ENCODE measurements at places on chromosomes 7 and 10.

DNA sequence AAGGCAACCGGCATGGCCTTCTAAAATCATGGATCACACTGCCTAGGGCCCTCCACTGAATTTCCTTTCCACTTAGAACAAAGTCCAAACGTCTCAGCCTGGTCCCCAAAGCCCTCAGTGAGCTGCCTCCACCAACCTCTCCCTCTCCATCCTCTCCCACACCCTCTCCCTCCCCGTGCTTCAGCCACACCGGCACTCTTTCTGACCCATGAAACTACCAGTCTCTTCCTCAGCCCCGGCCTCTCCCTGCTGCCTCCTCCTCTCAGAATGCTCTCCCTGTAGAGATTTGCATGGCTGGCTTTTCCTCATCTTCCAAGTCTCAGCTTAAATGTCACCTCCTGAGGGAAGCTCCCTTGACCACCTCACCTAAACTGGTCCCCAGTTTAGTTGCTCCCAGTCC, 219.0 kb upstream of the ZMIZ1 start:
- no peak for DNase-seq

DNA sequence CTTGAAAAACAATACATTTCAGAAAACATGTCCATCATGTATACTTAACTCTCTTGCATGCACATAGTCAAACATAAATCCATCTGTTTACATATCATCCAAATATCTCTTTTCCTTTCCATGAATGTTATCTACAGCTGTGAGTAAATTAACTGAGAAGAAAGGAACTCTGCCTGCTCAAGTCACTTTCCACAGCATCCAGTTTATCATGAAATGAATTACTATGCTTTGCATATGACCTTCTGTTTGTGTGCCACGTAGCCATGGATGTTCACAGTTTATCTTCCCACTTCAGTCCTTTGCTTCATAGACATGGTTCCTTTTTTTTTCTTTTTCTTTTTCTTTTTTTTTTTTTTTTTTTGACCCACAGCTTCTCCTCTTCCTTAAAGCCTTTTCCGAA, 39.6 kb downstream of the BZW2 start:
- DNase-seq: no peak

GRCh38 chr7:29146888-29147609, 712 bp upstream of the CPVL start:
- DNase-seq: no peak

DNA sequence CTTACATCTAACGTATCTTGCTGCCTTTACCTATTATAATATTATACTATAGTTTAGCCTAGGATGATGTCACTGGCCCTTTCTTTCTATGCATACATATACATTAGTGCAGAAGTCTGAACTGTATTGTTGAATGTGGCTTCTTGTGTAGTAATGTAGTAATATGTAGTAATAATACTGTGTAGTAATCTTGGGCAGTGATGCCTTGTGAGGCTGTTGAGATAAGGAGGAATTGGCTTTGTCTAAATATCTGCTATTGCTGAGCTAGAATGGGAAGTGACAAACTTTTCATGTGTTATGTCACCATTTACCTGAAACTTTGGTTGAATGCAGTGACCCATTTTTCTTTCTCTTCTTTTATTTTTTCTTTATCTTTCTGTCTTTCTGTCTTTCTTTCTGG, 11.0 kb downstream of the GLCCI1 start:
- no peak for DNase-seq

- DNase-seq: no peak
These were observed 46.0 kb downstream of the CDC123 start for GRCh38 chr10:12241810-12242529.

GRCh38 chr10:118978316-118978997, 51.1 kb upstream of the NANOS1 start:
- DNase-seq: no peak

DNA sequence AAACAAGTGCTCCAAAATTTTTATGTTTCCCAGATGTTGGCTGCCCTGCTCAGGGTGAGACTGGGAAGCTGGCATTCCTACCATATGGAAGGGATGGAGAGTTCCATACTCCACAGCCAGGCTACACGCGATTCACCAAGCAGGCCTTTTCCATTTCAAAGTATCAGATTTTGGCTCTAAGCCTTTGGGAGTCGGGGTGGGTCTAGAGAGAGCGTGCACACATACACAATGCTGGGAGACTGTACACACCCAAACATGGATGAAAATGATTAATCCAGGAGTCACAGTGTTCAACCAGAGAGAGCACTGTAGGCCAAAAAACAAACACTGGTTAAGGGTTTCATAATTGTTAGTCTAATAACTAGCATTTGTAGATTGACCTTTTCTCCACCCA, 295.0 kb downstream of the BICC1 start:
- DNase-seq: no peak

DNA sequence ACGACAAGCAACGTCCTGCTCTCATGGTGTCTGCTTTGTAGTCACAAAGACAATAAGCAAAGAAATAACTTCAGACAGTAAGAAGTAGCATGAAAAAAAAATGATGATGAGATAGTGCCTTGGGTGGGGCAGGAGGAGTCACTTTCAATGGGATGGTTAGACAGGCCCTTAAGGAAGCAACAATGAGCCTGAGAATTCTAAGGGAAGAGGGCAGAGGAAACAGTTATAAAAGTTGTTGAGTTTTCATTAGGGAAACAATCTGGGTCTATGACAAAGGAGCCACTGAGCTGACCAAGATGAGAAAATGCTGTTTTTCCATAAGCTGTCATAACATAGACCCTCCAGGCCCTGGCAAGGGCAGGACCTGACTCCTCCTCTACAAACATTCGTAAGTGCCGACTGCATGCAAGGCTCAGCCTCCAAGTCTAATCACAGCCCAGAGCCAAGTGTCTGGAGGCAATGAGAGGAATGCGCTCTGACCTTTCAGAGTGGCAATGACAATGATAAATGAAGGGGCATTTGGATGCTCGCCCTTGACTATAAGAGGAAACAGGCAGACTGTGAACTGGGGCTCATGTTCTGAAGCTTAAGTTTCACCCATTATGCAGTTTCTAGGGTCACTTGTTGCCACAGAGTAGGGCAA, 43.7 kb downstream of the PPP1R3C start:
- no peak for DNase-seq

- DNase-seq: no peak
These were observed 617.1 kb downstream of the SORCS3 start for GRCh38 chr10:105258036-105258673.

- no peak for DNase-seq
These were observed 343.9 kb downstream of the BMPER start for GRCh38 chr7:34249192-34249591.

- DNase-seq: no peak
These were observed 125.1 kb downstream of the CDK14 start for GRCh38 chr7:90720984-90721760.

GRCh38 chr7:137717045-137717444, 129.7 kb downstream of the DGKI start:
- no peak for DNase-seq

- no peak for DNase-seq
These were observed 98.3 kb upstream of the ARHGAP21 start for GRCh38 chr10:24821986-24822385.

DNA sequence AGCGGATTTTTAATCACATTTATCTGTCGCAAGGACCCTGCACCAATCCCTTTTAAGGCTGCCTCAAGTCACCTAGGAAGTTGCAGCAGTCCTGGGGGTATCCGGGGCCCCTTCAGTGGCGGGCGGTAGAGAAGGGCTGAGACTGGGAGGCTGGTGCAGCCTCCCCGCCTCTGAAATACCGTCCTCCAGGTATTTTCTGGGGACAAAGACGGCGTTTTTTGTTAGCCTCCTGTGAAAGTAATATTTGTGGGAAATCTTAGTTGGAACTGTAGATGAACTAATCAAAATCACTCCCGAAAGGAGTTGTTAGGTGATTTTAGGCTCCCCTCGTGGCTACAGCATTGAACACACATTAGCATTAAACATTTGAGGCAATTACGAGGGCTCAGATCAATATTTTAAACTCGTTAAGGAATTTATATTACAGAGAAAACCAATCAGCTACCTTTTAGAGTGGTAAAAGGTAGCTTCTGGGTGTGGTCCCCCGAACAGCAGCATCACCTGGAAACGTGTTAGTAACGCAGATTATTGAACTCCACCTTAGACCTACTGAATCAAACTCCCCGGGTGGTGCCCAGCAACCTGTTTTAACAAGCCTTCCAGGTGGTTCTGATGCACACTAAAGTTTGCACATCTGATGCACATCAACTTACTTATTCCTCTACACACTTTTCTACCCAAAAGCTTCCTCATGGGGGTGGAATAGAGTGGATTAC, 530 bp upstream of the ANXA7 start:
- no peak for DNase-seq

DNA sequence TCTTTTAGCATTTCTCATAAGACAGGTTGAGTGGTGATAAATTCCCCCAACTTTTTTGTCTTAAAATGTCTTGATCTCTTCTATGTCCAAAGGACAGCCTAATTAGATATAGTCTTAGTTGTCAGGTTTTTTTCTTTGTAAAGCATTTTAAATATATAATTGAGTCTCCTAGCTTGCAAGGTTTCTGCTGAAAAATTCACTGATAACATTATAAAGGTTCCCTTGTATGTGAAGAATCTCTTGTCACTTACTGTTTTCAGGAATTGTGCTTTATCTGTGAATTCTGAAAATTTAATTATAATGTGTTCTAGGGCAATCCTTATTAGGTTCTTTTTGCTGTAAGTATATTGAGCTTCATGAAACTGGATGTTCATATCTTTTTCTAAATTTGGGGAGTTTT, 96.8 kb upstream of the ZNF92 start:
- DNase-seq: no peak

- DNase-seq: no peak
These were observed 92.0 kb upstream of the CELF2 start for GRCh38 chr10:10925667-10926066.

DNA sequence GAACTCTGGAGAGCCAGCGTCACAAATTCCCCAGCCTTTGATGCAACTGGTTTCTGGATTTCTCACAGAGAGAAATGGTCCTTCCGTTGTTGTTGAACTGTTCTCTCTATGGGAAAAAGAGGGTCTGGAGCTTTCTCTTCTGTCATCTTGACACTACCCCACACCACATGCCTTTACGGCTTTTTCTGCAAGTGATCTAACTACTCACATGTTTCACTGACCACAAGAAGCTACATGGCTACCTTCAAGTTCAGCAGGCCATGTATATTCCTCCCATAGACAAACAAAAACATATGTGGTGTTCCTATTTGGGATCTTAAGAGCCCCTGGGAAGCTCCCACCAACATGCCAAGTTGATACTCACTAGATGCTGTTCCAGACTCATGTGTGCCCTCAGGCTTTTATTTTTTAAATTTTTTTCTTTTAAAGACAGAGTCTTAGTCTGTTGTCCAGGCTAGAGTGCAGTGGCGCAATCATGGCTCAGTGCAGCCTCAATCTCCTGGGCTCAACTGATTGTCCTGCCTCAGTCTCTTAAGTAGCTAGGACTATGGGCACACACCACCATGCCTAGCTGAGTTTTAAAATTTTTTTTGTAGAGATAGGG, 72.0 kb downstream of the RNF216 start:
- DNase-seq: no peak

DNA sequence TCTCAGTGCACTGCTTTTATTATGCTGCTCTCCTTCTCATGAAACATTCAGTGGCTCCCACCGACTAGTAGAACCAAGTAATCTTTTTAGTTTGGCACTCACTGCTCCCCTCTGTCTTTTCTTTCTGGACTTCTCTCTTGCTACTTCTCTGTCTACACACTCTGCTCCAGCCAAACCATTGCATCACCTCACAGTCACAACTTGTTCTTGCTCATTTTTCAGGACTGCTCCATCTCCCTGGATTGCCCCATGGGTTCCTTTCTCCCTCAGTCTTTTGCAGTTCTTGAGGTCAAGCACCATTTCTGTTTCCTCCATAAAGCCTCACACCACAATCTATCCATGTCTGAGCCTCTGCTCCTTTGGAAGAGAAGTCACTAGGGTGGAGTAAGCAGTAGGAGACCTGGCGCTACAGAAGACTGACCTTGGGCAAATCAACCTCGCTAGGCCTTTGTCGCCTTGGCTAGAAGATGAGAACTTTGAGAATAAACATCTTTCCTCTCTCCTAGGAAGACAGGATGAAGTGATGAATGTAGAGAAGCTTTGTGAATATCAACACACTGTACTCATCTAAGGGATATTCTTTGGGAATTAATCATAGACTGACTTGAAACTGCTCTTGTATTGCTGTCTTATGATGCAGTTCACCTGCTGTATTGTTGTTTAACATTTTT, 186.2 kb downstream of the LRMDA start:
- no peak for DNase-seq

GRCh38 chr10:78424723-78425122, 391.1 kb downstream of the RPS24 start:
- no peak for DNase-seq
